ENCODE measurements at places on chromosomes 3 and 15.
A peak's percentile ranks its signal among the peaks of the same experiment; 100 is the strongest.

GRCh38 chr3:23747841-23748240 is 57.9 kb upstream of the UBE2E1 start:
- no peak for DNase-seq

- DNase-seq, result no peak
Observed at GRCh38 chr3:39282057-39282456, 2.2 kb upstream of the CX3CR1 start.

DNA sequence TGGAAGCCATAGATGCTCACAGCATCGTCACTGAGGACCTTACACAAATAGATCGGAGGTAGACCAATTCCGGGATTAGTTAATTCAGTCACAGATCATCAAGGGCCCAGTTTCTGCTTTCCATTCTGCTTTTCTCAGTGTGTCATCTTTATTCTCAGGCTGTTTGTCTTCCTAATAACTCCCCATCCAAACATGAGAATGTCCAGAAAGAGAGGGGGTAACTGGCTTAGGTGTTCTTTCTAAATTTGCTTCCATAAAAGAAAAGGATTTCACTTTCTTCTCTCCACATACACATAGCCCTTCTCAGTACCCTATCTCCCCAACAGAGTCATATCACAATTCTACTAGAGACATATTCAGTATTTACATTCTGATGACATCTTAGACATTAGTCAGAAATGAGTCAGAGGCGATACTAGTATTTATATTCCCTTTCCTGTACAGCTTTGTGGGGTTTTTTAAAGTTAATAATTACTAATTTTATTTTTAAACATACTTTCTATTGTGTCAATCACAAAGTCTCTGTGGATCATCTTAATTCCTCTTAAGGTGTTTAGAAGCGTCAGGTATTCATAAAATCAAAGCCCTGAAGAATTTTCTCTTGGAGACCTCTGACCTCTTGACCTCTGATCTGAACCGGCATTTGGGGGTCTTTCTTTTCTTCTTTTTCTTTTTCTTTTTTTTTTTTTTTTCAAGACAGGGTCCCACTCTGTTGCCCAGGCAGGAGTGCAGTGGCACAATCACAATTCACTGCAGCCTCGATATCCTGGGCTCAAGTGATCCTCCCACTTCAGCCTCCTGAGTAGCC is 24.3 kb upstream of the IL12A start:
- DNase-seq, result peak; percentile 78

GRCh38 chr15:56042982-56043980 is 49.9 kb upstream of the NEDD4 start:
- peak; percentile 15 for DNase-seq

DNA sequence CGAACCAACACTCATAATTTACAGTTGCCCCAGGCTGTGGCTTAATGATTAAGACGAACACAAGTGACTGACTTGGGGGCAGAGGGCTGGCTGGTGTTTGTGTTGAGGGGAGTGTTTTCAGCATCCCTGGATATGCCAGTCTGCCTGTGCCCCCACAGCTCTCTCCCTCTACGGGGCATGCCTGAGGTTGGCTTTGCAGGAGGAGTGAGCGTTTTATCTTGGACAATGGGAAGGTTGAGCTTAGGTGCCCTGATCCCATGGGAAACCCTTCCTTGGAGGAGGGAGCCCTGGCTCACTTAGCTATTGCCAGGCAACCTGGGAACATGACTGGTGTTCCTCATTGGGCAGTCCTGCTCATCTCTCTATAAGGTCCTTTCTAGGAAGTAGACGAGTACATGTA is 17.6 kb downstream of the FAM107A start:
- DNase-seq, result no peak

DNA sequence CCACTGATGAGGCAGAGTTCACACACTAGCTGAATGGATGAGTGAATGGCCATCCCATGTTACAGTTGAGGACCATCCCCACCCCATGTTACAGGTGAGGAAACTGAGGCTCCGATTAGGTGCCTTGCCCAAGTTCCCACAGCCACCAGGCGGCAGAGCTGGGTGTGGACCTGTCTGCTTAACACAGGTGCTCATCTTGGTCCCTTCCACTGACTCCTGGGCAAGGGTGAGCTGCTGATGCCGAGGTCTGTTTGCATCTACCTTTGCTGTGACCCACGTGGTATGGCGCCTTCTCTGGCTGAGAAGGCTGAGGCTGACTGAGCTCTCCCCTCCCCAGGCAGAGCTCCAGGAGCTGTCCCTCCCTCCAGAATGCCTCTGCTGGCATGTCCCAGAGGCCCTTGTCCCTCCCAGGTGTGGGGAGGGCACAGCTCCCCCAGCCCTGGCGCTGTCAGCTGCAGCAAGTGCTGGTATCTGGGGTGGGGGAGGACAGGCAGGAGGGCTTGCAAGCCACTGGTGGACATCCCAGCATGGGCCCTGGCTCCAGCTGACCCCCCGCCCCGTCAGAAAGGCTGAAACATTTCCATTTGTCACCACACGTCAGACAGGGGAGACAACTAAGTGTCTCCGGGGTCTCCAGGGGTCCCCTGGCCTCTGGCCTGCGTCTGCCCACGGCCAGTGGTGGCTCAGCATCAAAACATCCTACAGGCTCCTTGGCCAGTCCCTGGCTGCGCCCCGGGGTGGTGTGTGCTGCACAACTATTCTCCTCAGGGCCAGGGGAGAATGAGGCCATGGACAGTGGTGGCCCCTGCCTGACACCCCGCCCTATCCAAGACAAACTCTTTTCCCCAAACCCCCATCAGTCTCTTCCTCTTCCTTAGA is 105.4 kb downstream of the ADCY5 start:
- DNase-seq, result no peak

DNA sequence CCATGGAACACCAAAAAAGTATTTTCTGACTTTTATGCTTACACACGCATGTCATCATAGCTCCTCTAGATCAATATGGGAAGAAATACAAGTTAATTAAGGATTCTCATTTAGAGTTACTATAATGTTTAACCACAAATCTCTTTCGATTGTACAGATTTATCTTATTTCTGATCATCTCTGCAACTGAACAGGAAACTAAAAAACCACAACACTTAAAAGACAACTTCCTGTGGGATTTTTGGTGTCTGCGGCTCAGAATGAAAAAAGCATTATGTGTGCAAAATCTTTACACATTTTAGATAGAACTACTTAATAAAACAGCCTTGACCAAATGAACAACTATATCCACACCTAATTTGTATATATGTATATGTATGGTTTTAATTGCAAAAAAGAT is 3.0 kb upstream of the TJP1 start:
- no peak for DNase-seq

- peak; percentile 84 for DNase-seq
Observed at GRCh38 chr3:78941587-78941986, 826.2 kb downstream of the ROBO1 start.

DNA sequence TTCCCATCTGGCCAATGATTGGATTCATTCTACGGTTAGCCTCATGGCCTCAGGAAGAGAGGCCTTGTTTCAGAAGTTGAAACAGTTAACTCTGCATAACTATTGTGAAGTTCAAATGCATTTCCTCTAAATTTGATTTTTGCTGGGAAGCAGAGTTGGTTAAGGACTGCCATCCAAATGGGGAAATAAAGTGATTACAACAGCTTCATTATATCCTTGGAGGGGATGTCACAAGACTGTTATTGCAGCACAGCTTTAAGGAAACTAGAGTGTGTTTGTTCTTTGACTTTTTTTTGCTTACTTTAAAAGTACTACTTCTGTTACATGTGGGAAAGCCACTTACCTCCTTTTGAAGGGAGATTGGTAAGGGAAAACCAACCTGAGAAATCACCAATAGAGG is 164.8 kb downstream of the AKAP13 start:
- peak; percentile 48 for DNase-seq

DNA sequence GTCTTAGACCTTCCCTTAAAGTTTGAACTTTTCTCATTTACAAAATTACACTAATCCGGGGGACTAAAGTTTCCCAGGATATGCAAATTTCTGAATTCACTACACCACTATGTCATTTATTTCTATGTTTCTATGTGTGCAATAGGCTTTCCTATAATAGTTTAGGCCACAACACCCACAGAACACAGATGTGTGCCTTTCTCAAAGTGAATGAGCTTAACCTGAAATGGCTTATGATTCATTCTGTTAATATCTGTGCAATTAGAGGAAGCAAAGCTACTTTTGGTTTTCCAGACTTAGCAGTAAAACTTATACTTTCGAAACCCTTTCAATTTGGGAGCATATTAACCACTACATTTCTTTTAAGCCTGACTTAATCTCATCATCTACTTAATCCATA is 748.1 kb downstream of the GBE1 start:
- no peak for DNase-seq

GRCh38 chr3:134606033-134607025 is 44.5 kb downstream of the KY start:
- DNase-seq, result peak; percentile 11

- DNase-seq, result no peak
Observed at GRCh38 chr3:127056281-127056680, 73.4 kb downstream of the PLXNA1 start.

GRCh38 chr3:46318207-46318927 is 35.5 kb upstream of the CCR2 start:
- DNase-seq, result no peak

GRCh38 chr3:187321766-187322165 is 30.2 kb upstream of the MASP1 start:
- no peak for DNase-seq

DNA sequence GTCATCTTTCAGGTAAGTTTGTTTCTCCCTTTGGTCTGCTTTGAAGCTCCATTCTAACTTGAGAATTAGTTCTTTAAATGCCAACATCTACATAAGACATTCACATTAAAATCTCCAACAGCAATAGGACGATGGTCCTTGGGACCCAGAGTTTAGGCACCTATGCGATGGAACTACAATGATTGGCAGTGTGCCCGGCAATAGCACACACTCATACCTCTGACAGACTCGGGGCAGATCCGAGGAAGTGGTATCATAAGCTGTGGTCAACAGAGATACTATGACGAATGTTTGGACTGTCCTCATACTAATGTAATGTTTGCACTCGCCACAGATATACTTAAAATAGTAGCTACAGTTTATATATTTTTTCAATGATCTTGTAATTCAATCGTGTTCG is 34.2 kb upstream of the NR2F2 start:
- peak; percentile 38 for DNase-seq

DNA sequence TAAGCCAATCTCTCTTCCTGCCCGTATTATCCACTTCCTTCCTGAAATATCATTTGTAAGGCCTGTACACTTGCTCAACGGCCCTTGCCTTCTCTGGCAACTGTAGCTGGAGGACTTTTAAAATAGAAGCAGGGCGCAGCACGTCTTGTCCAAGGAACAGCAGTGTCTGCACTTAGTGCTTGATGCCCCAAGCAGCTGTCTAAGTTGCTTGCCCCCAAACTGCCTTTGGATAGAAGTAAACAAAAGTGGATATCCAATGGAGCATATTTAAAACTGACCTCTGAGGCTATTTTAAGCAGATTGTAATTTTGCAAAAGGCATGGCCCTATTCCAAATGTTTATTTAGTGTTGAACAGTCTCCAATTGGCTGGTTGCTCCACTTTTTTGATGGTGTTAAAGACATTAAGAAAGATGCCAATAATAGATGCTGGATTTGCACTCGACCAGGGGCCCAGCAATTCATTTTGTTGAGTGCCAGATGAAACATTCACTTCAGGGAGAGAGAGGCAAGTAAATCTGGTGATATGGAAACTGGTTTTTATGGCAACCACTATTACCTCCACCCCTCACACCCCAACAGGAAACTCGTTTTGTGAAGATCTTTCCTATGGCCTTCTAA is 526.8 kb upstream of the TBL1XR1 start:
- DNase-seq, result peak; percentile 61

DNA sequence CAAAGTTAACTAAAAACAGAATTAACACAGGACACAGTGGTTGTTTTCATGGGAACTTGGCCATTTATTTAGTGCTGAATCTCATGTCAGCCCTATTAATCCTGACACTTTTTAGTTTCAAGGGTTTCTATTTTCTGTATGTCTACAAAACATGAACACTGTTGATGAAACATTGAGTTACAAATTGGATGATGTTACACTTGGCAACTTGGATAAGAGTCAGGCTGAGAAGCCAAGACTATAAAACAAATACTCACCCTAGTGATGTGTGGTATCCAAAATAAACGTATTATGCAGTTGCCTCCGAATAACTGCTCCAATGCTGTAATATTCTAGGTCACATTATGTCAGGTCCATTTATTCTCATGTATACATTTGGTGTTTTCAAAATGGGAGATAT is 349.6 kb downstream of the ZIC1 start:
- peak; percentile 65 for DNase-seq

GRCh38 chr15:51801391-51801835 is 28.0 kb upstream of the TMOD3 start:
- DNase-seq, result peak; percentile 57

DNA sequence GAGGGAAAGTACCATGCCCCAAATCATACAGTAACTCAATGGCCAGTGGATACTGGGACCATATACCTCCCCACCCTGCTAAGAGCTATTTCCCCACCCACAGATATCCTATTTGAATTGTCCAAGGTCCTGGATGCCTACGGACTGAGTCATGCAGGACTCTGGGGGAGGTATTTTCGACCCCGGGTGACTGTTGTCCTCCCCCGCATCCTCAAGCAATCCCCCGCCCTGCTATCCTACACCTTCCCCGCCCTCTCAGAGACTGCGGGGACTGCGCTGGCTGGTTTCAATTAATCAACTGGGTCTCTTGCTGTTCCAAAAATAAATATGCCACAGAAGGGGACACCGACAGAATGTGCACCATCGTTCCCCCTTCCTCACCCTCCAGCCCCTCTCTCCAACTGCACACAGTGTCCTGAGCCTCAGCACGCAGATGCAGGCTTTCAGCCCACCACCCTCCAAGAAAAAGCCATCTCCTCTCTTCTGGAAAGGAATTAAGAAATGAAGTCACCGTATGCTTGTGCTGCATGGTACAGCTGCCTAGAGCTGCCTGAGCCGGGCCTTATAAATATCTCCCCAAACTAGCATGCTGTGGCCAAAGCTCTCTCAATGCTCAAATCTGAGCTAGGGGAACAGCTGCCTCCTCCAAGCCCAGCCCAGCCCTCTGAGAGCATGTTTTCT is 8.1 kb downstream of the CAV3 start:
- DNase-seq, result peak; percentile 84

DNA sequence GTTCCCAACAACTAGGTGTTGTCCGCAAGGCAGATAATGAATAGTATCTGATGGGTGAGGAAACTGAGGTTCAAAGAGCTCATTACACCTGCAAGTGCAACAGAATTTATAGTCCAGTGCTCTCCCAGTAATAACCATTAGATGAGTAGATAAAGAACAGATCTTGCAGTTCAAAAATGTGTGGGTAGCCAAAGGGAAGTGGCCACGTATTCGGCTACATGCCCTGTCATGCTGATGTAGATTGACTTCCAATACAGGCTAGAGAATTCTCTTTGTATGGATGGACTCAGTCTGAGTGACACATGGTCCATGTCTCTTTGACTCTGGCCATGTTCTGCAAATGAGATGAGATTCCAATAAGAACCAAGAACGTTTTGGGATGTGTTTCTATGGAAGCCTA is 187.9 kb upstream of the LPP start:
- DNase-seq, result no peak
